Muscle of arm (tissue), 14 donors: ENCODE measurements at places on chromosomes 3 and 15.

GRCh38 chr3:120469882-120470301 lies 19.1 kb upstream of the FSTL1 start:
- no peak for DNase-seq

- no peak for DNase-seq
Observed at GRCh38 chr3:59456852-59457485, 407.1 kb upstream of the CFAP20DC start.

- no peak for DNase-seq
Observed at GRCh38 chr3:194841515-194841841, 155.8 kb downstream of the FAM43A start.

DNA sequence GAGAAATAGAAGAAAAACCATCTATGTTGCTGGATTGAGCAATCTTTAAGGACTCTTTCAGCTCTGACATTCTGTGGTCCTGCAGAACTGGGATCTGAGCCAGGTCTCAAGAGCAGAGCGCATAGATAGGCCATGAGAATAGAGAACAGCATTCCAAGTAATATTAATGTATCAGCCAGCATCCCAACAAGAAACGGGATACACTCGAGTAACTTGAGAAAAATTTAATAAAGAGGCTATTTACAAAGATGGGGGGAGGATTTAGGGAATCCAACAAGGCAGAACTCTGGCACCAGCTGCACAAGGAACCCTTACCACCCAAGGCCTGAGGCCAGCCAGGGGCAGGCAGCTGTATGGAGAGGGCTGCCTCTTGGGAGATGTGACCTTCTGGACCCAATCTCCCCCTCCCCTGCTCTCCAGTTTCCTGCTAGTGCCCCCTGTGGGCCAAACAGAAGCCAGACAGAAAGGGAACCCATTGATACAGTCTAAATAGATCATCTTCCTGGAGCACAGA lies 8.2 kb downstream of the TMOD2 start:
- peak; percentile 73 for DNase-seq

DNA sequence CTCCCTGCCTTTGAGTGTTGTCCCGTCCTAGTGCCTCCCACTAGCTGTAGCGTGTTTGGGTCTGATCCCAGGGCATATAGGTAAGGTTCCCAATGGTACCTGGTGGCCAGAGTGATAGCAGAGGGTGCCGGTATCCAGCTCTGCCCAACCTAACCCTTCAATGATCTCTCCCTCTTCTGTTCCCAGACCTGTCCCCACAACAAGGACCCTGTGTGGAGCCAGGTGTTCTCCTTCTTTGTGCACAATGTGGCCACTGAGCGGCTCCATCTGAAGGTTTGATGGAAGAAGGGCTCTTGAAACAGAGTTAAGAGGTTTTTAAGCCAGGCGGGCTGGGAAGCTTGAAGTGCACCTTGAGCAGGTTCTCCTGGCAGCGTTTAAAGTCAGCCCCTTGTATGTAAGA lies 35.5 kb downstream of the ESYT3 start:
- no peak for DNase-seq

- DNase-seq: no peak
Observed at GRCh38 chr15:47588958-47589357, 128.3 kb upstream of the SEMA6D start.

GRCh38 chr3:133301731-133302130 lies 98.1 kb upstream of the BFSP2 start:
- no peak for DNase-seq

DNA sequence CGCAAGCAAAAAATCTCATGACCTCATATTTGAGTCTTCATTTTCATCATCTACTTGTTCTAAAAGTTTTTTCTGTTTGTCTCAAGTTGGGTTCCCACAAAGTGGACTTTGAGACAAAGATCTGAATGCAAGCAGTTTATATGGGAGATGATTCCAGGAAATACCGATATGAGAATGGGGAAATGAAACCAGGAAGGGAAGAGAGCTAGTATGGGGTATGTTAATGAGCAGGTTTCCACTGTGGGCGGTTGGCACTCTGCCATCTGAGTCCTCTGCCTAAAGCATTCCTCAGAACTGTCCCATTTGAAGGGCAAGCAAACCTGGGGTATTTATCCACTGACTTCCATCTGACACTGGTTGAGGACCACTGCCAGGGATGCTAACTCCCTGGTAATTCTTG lies 8.8 kb downstream of the ADPRH start:
- DNase-seq: peak; percentile 34

DNA sequence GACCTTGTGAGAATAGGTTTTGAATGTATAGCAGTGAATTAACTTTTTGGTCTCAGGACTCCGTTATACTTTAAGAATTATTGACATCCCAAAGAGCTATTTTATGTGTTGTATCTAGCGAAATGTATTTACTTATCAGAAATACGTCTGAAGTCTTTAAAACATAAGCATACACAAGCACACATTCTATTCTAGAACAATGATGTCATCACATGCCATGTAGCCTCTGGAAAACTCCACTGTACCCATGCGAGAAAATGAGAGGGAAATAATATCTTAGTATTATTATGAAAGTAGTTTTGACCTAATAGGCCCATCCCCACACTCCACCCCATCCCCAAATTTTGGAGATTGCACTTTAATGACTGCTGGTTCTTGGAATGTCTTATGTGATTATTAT lies 1.5 kb downstream of the POLR2M start:
- DNase-seq: no peak

GRCh38 chr3:17194116-17194515 lies 309.4 kb downstream of the PLCL2 start:
- DNase-seq: no peak

DNA sequence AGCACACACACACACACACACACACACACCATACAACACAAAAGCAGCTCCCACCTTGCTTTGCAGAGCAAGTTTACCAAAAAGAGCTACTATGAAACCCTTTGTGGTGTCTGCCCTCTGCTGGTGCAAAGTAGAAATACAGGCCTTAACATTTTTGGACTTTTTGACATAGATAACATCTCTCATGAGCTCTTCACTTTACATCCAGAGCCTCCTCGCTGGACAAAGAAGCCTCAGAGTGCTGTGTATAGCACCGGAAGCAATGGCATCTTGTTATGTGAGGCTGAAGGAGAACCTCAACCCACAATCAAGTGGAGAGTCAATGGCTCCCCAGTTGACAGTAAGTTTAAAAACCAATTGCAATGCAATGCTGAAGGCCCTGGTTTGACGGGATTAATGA lies 157.9 kb downstream of the CHL1 start:
- peak; percentile 43 for DNase-seq
